ENCODE measurements at places on chromosomes 3 and 15.
A peak's percentile ranks its signal among the peaks of the same experiment; 100 is the strongest.

- DNase-seq = no peak
Observed at GRCh38 chr3:190537146-190537545, 23.3 kb downstream of the IL1RAP start.

DNA sequence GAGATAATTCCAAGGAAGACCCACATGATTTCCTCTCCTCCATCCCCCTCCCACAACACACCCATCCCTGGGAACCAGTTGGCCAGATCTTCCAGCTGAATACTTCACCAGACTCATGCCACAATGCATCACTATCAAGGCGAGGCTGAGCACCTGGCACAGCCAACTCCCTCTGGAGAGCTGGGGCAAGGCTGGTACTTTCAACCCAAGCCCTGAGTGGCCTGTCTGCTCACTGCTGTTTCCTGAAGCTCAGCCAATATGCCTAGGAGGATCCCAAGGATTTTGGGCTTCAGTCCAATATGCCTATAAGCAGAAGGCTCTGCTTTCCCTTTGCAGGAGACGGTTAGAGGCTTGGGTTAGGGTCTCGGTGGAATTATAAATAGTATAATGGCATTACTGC is 90.9 kb upstream of the NEO1 start:
- no peak for DNase-seq

DNA sequence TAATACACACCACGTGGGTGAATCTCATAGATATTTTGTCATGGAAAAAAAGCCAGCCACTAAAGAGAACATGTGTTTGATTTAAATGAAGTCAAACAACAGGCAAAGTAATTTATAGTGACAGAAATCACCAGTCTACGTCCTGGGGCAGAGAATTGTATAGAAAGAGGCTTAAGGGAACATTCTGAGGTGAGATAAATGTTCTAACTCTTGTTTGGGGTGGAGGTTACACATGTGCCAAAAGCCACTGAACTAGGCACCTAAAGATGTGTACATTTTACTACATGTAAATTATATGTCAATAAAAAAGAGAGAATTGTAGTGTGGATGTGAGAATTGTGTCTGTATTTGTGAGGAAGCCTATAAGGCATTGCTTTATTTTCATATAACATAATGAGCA is 184.9 kb downstream of the NEK10 start:
- DNase-seq = no peak

GRCh38 chr15:62163397-62164013 is 1.6 kb downstream of the C2CD4B start:
- no peak for DNase-seq

- no peak for DNase-seq
Observed at GRCh38 chr3:52438579-52439425, 6.1 kb downstream of the SEMA3G start.

DNA sequence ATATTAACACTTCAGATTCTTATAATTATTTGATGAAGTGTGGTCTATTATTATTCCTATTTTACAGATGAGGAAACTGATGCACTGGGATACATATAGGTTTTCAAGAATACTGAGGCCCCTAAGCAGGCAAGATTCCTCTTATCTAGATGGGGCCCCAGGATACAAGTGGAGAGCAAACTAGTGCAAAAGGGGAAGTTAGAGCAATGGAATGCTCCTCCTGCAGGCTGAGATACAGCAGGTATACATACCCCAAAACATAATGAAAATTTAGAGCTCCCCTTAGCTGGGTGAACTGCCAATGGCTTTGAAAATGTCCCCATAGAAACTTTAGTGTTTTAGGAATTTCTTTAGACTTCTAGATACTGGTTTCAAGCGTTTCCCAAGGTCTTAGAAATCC is 247.1 kb downstream of the CHST2 start:
- DNase-seq = no peak

DNA sequence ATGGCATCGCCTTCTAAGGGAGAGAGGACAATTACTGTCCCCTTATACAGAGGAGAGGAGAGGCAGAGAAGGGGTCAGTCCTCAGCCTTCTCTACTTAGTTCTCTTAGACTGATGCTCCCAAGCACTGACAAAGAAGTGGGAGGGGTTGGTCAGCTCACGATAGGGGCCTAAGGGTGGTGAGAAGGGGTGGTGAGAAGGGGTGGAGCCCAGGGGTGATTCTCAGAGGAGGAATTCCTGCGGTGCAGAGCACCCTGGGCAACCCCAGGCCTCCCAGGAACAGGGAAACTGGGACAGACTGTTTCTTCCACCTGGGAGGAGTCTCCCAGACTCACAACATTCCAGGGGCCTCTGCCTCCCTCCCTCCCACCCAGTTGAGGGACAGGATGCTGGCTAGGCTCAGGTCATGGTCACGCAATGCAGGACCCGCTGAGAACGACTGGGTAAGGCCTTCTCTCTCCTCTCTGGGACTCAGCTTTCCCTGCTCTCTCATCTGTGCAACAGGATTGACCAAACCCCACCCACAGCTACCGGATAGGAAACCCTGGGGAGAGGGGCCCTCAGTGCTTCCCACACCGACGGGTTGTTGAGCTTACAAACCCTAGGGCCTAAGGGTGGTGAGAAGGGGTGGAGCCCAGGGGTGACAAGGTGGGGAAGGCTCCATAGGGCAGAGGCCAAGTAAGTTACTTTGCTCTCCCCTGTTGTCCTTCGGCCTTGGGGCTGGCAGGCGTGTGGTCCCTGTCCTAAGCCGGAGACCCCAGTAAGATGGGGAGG is 1.5 kb downstream of the TPRA1 start:
- no peak for DNase-seq

DNA sequence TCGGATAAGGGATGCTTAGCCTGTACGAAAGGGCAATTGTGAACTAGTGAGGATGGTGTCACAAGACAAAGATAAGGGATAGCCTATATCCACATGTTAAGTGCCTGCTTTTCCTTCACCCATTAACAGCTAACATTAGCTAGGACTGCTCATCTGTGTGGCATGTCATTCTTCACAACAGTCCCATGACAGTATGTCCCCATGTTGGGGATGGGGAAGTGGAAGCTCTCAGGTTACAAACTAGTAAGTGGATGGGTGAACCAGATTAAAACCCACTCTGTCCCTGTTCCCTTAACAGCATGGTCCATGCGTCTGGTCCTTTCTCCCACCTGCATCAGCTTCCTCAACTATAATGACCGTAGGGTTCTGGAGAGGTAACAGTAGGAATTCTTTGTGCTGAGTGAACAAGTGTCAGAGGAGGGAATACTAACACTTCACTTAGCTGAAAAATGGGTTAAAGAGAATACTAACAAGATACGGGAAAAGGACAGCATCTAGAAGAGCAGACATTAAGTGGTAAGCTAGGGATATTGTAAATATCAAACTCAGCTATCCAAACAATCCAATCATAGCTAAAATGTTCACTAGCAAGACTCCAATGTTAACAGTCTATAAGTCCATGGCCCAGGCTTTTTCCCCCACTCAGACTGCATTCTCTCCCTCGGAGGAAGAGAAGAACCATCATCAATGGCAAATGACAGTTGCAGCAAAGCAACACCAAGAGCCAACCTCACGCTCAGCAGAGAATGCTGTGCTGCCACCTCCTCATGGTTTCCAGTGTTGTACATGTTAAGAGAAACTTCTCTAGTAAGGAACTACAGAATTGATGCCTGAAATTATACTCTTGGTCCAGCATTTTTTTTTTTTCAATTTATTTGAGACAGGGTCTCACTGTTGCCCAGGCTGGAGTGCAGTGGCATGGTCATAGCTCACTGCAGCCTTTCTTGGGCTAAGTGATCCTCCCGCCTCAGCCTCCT is 5.0 kb downstream of the RPLP1 start:
- no peak for DNase-seq

GRCh38 chr3:38453075-38453912 is at the start of gene ACVR2B:
Gene ACVR2B (plus strand): TSS chr3:38453890. CDS start chr3:38454323, 433 bp downstream.
- DNase-seq = peak; percentile 85

- no peak for DNase-seq
Observed at GRCh38 chr3:120209425-120209824, 75.6 kb downstream of the GPR156 start.

DNA sequence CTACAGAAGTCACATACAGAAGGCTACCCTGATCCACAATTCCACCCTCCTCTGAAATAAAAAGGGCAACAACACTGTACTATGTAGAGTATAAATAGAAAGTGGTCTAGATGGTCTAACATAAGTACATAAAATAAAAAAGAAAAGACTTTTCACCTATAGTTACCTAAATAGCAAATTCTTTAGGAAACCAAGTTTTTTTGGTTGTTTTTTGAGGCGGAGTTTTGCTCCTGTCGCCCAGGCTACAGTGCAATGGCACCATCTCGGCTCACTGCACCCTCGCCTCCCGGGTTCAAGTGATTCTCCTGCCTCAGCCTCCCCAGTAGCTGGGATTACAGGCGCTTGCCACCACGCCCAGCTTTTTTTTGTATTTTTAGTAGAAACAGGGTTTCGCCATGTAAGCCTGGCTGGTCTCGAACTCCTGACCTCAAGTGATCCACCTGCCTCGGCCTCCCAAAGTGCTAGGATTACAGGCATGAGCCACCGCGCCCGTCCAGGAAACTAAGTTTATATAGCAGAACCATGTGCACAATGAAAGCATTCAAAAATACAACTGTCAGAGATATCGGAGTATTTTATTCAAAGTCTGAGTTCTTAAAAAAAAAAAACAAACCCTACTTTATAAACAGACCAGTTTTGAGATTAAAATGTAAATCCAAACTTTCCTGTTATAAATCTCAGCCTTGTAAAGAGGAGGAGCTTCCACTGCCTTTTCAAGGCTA is 1.7 kb downstream of the SIN3A start:
- DNase-seq = no peak

DNA sequence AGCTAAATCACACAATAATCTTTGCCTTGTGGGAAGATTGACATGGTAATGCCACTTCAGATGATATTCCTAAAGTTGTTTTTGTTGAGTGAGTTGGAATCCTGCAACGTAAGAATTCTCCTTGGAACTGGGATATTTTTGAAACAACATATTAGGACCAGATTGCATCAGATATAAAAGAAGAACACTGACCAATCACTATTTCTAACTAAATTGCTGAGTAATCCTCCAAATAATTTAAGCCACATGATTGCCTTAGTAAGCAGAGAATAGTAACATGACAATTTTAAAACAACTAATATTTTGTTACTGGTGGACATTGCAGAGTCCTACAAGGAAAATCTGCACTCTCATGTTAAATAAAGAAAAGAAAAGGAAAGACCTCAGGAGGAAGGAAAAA is 353.9 kb upstream of the LMCD1 start:
- no peak for DNase-seq

DNA sequence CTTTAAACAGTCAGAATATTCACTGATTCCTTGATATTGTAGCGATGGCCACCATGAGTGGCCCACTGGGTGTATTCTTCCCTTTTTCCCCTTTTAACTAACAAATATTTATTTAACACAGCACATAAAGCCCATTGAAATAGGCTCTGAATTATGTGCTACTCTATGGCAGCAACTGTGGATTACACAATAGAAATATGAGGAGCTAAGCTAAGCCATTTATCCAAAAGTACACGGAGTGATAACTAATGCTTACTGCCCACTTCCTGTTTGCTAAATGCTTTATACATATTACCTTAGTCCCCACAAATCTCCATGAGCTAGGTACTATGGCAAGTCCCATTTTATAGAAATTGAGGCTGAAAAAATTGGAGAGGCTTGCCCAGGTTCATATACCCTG is 17.9 kb downstream of the ILDR1 start:
- no peak for DNase-seq

GRCh38 chr3:53478921-53479664 is 15.3 kb upstream of the CACNA1D start:
- DNase-seq = no peak

DNA sequence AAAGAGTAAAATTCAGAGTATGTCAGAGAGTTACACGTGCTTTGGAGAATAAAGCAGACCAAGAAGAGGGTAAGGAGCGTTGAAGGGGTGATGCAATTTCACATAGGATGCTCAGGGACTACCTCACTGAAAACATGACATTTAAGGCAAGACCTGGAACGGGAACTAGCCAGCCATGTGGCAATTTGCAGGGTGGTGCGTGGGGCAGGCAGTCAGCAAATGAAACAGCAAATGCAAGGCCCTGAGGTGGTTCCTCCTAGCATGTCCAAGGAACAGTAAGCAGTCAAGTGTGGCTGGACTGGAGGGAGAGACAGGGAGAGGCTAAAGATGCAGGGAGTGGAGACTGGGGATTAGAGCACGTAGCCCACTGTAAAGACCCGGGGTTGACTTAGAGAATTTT is 146.1 kb upstream of the LPP start:
- no peak for DNase-seq

- DNase-seq = no peak
Observed at GRCh38 chr3:57796261-57796660, 40.2 kb downstream of the SLMAP start.

- no peak for DNase-seq
Observed at GRCh38 chr3:174098746-174099145, 701.2 kb downstream of the NLGN1 start.

GRCh38 chr3:132622148-132622547 is 25.1 kb downstream of the ACKR4 start:
- DNase-seq = no peak

- DNase-seq = no peak
Observed at GRCh38 chr3:37712421-37712820, 149.3 kb upstream of the CTDSPL start.

DNA sequence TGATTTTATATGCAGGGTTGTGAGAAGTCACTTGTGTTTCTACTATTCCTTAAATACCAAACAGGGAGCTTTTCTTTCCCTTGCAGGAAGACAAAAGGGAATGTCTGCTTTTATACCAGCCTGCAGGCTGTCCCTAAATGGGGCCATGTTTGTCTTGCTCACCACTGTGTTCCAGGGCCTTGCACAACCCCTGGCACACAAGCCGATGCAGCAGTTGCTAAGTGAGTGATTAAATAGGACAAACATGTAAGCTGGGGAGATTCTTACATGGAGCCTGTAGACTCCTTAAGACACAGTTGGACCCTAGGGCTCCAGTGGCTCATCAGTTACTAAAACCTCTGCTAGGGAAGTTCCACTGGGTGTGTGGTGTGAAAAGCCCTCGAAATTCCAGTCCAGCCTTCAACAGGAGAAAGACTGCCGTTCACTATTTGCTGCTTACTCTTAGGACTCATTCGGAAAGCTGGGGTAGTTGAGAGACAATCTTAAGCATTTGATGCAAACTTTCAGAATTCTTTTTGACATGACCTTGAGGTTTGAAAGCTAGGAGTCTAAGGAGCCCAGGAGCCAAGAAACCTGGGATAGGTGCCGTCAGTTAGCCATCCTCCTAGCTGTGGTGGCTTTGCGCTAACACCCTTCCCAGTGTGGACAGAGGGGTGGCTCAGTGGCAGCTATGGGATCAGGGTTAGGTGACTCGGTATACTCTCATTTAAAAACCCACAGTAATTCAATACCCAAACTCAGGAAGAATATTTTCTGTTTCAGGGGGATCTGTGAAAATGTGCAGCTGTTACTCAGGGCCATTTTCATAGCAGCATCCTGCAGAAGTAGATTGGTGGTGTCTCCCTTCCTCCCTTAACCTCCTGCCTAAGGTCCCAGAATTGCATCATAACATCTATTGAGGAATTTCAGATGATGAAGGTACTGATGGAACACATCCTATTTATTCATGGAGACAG is 39.1 kb downstream of the SYNM start:
- no peak for DNase-seq

GRCh38 chr3:122944671-122945161 is 82.8 kb downstream of the SEMA5B start:
- no peak for DNase-seq

GRCh38 chr3:9837701-9838582 is 5.9 kb downstream of the RPUSD3 start:
- no peak for DNase-seq

Data from RWPE2 (cell line).